Esophagus squamous epithelium (tissue), 5 donors: ENCODE measurements at places on chromosomes 3 and 15.

- DNase-seq, result no peak
Measured at GRCh38 chr3:142915636-142916035, 26.8 kb upstream of the PCOLCE2 start.

GRCh38 chr15:74917676-74918075 is 11.0 kb upstream of the FAM219B start:
- no peak for DNase-seq

GRCh38 chr3:167657684-167658225 is 4.0 kb upstream of the WDR49 start:
- no peak for DNase-seq

GRCh38 chr3:149771652-149772271 is 19.5 kb upstream of the COMMD2 start:
- DNase-seq, result no peak

DNA sequence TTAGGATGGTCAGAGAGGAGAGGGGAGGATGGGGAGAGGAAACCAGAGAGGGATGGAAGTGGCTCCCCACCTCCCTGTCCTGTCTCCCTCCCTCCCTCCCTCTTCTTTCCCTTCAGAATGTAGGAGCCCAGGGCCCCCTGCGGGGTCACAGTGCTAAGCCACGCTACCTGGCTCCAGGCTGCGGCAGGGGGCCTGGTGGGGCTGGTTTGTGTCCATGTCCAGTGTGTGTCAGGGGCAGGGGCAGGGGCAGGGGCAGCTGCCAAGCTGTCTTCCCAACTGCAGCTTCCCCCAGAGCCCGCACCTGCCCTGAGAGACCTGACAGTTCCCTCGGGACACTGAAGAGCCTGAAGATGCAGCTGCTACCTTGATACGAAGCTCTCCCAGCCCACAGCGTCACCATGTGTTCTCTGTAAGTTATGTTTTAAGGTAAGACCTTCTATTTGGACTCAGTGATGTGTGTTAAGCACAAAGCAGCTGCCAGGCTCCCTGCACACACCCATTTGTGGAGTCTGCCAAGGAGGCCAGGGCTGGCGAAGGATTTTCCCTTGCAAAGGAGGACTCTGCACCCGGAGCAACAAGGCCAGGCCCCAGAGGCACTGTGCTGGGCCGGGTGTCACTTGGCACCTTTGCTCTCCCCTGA is 121.8 kb upstream of the SMAD3 start:
- no peak for DNase-seq

DNA sequence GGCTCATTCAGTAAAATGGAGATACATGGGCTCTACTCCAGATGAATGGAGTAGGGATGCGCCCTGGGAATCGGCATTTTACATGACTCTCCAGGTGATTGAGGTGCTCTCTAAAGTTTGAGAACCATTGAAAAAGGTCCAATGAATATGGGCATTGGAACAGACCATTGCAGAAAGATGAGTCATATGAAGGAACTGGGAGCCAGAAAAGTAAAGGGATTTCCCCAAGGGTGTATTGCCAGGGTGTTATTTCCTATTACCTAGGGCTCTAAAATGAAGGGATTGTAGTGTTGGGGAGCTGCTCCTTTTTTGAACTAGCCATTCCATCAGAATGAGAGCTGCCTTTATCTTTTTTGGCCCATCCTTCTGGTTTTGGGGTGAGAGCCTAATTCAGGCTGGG is 21.7 kb downstream of the CLDN11 start:
- DNase-seq, result no peak

- DNase-seq, result no peak
Measured at GRCh38 chr3:153144071-153144470, 18.0 kb upstream of the RAP2B start.
